ENCODE measurements at places on chromosomes 13 and 19. TPM values are rescaled to one million over a fixed set of nuclear protein-coding genes. Genes with fewer than 3 reads are reported as not detected.

- no peak for DNase-seq
- H3K27me3 ChIP-seq, result peaks cover 14% of the 10 kb centered on the region
- H3K36me3 ChIP-seq, result no peaks in the 10 kb centered on the region
- no peaks in the 10 kb centered on the region for H3K4me1 ChIP-seq
- H3K4me3 ChIP-seq, result no peak overlapping the region
These were observed 183.0 kb downstream of the TSHZ3 start for GRCh38 chr19:31166206-31166605.

DNA sequence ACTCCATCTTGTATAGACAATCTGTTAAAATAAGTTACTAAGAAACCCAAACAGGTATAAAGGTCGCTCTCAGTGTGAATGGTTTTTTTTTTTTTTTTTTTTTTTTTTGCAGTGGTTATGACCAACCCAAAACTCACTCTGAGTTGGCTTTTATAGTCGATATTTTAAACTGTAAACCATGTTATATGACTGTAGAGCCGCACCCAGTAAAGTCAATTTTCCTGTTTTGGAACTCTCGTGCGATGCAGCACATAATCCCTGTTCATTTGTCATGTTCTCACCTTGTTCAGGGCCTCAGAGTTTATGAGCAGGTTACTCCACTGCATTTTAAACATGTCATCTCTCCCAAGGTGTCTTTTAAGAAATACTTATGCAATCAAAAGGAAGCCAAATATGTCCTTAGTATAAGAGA lies 112.5 kb downstream of the KLF5 start:
- H3K27ac ChIP-seq, result no peak overlapping the region
- H3K36me3 ChIP-seq, result no peaks in the 10 kb centered on the region
- H3K27me3 ChIP-seq, result no peaks in the 10 kb centered on the region
- no peak for DNase-seq
- no peak overlapping the region for H3K4me3 ChIP-seq

DNA sequence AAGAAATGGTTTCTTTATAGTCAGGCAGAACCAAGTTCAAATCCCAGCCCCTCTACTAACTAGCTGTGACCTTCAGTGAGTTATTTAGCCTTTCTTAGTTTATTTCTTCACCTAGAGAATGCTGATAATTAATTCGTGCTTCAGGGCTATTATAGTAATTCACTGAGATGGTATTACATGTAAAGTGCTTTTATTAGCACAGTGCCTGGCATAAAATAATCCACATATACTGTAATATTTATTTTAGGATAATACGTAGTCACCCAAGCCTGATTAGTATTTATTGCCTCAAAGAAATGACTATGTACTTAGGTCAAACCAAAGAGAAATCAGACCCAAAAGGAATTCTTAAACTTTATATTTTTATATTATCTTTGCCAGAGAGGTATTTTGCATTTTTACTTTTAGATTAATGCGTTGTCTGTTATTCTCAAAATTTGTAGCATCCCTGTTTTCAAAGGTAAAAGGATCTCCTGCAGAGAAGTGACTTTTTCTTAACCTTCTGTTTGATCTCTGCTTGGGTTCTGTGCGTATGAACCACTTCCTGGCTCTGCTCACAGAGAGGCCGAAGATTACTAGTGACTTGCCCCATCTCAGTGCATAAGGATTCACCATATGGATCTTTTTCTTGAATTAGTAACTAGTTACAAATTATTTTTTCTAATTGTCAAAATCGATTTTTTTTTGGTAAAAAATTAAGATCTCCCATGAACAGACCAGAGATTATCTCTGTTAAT lies 19.7 kb downstream of the UBAC2 start:
- peaks cover 48% of the 10 kb centered on the region for H3K36me3 ChIP-seq
- peaks cover 84% of the 10 kb centered on the region for H3K4me1 ChIP-seq
- peak overlapping the region; percentile 45 for H3K4me3 ChIP-seq

The SYCN gene
- total RNA-seq, result not detected

- no peaks in the 10 kb centered on the region for H3K4me1 ChIP-seq
- DNase-seq, result no peak
- H3K36me3 ChIP-seq, result no peaks in the 10 kb centered on the region
- H3K4me3 ChIP-seq, result no peak overlapping the region
These were observed 11.1 kb downstream of the LMO7 start for GRCh38 chr13:75647126-75647784.

GRCh38 chr13:71610876-71611275 lies 256.1 kb downstream of the DACH1 start:
- no peaks in the 10 kb centered on the region for H3K27me3 ChIP-seq
- H3K4me1 ChIP-seq, result peaks cover 6% of the 10 kb centered on the region
- no peaks in the 10 kb centered on the region for H3K36me3 ChIP-seq
- H3K4me3 ChIP-seq, result no peak overlapping the region

The ATP4A gene
- not detected for total RNA-seq

DNA sequence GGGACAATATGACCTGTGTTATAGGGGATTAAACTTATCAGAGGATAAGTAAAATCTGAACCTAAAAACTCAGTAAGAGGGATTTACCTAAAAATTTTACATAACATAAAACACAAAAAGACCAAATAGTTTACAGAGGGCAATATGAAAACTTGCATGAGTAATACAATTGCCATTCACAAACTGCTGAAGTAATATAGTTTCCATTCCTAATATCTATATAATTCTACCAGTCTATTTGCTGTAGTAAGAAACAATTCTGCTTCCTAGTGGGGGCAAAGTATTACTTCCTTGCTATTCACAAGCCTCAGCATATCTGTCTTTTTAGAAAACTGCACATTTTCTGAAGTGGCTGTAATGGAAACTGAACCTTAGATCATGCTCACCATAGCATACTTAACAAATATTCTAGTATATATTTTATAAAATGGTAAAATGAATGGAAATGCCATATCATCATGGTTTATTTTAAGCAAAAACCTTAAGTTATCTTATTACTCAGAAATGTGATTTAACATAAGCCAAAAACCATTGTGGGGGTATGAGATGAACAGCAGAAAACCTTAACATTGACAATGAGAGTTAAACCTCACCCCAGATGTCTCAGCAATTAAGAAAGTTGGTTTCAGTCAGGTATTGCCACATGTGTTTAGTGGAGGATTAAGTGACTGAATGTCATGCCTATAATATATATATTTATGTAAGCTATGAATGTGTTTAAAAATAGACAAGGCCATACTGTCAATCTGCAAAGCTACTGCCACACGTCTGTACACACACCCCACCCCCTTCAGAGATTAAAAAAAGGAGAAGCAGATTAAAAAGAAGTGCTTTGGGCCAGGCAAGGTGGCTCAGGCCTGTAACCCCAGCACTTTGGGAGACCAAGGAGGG lies 136.8 kb downstream of the MIPEP start:
- no peak overlapping the region for H3K27ac ChIP-seq
- H3K36me3 ChIP-seq, result peaks cover 8% of the 10 kb centered on the region
- H3K27me3 ChIP-seq, result no peaks in the 10 kb centered on the region
- no peak overlapping the region for H3K4me3 ChIP-seq
- H3K4me1 ChIP-seq, result peaks cover 36% of the 10 kb centered on the region
- no peak for DNase-seq

- no peaks in the 10 kb centered on the region for H3K27me3 ChIP-seq
- DNase-seq, result no peak
- no peaks in the 10 kb centered on the region for H3K36me3 ChIP-seq
- no peak overlapping the region for H3K4me3 ChIP-seq
- H3K27ac ChIP-seq, result no peak overlapping the region
These were observed 13.2 kb downstream of the C19orf44 start for GRCh38 chr19:16509141-16510061.

The SMAD9 gene
- total RNA-seq, result not detected

DNA sequence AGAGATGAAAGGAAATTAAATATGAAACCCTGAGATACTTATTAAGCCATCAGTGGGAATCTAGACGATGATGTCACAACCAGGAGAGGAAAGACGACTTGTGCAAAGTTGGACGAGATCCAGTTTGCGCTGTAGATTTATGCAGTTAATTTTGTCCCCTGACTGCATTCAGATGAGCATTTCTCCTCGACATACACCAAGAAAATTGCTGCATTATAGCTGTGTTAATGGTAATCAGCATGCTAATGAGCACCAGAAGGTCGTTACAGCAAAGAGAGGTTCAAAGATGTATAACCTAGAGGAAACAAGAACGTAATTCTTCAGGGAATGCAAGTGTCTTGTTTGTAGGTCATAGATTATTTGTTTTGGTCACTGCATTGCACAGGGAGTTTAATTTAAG lies 371.7 kb downstream of the RBM26 start:
- no peak overlapping the region for H3K4me3 ChIP-seq
- H3K27ac ChIP-seq, result no peak overlapping the region
- no peaks in the 10 kb centered on the region for H3K4me1 ChIP-seq
- H3K36me3 ChIP-seq, result no peaks in the 10 kb centered on the region

The DOCK6 gene
- total RNA-seq, result not detected

DNA sequence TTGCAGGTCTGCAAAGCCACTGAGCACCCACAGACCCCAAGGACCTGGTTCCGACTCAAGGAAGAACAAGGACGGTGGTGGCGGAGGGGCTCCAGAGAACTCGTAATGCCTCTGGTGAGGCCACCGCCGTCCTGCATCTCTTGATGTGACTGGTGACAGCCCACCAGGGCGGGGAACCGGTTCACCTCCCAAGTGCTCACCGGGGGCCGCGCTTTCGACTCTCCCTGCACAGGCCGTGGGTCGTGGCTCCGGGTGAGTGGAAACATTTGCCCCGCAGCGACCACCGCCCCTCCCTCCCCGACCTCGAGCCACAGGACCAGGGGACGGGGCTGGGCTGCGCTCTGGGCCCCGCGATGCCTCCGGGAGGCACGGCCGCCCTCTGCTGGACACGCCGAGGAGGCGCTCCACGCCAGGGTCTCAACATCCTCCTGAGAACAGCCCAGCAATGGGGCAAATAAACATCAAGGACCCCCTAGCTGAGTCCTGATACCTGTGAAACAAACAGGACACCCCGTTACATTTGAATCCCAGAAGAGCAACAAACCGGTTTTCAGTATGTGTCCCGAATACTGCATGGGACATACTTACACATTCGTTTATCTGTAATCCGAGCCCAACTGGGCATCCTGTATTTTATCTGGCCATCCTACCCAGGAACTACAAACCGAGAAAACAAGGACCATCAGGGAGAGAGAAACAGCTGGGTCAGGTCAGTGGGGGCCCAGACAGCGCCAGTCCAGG lies 3.9 kb upstream of the PLPP2 start:
- peak; percentile 35 for DNase-seq
- peaks cover 2% of the 10 kb centered on the region for H3K4me1 ChIP-seq
- H3K27ac ChIP-seq, result no peak overlapping the region
- H3K4me3 ChIP-seq, result no peak overlapping the region
- H3K27me3 ChIP-seq, result peaks cover 35% of the 10 kb centered on the region

The GFY gene
- not detected for total RNA-seq

DNA sequence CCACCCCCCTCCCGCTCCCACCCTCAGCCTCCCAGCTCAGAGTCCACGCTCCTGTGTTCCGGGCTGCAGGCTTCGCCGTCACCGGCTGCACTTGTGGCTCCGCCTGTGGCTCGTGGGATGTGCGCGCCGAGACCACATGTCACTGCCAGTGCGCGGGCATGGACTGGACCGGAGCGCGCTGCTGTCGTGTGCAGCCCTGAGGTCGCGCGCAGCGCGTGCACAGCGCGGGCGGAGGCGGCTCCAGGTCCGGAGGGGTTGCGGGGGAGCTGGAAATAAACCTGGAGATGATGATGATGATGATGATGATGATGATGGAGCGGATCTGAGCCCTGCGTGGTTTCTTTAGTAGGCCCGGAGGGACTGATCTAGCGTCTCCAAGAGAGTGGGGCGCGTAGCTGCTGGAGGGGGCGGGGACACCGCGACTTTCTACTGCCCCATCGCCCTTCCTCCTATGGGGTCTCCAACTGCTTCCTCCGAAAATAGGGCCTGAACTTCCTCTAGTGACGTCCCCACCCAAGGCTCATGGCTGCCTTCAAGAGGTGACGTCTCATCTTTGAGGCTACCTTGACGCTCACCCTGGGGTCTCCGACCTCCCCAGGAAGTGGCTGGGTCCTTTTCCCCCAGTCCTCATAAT lies 1.4 kb downstream of the RETN start:
- no peaks in the 10 kb centered on the region for H3K36me3 ChIP-seq
- H3K27ac ChIP-seq, result no peak overlapping the region
- peaks cover 23% of the 10 kb centered on the region for H3K4me1 ChIP-seq
- peak overlapping the region; percentile 38 for H3K4me3 ChIP-seq

GRCh38 chr19:46944918-46945628 lies 74.6 kb upstream of the NPAS1 start:
- peaks cover 7% of the 10 kb centered on the region for H3K36me3 ChIP-seq
- H3K27me3 ChIP-seq, result no peaks in the 10 kb centered on the region
- H3K27ac ChIP-seq, result no peak overlapping the region

Data from activated CD4-positive, alpha-beta T cell treated with anti-CD3 and anti-CD28 coated beads, Interleukin-2, amount 10 ng/mL, durations not matched to agents 7 days and 5 days (primary cell).